ENCODE measurements at places on chromosomes 6 and 20.

DNA sequence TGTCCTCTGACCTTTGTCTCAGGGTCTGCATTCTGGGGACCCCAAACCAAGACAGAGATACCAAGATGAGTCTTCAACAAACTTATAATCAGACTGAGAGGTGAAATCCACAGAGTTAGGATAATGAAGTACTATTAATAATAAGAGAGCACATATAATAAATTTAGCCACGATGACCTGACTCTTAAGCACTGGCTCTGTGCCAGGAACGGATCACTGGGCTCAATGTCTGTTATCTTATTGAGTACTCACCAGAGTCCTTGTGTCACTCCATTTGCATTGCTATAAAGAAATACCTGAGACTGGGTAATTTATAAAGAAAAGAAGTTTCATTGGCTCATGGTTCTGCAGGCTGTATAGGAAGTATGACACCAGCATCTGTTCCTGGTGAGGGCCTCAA lies 18.9 kb upstream of the ITPR3 start:
- DNase-seq: no peak

- no peak for DNase-seq
Measured at GRCh38 chr6:170173335-170173881, 117.5 kb downstream of the DLL1 start.

DNA sequence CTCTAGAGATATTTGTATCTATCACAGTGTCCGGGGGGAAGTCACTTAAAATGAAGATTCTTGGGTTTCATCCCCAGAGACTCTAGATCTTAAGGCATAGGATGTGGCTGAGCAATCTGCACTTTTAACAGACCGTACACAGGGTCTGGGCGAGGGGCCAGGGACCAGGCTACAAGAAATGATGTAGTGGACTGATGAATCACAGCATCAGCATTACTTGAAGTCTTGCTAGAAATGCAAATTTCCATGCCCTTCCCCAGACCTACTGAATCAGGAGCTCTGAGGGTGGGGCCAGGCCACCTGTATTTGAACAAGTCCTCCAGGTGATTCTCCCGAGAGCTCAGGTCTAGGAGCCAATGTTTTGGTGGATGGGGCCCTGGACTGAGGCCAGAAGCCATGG lies 168.4 kb downstream of the DOK5 start:
- no peak for DNase-seq

GRCh38 chr6:159716247-159717096 lies 10.8 kb upstream of the WTAP start:
- no peak for DNase-seq

DNA sequence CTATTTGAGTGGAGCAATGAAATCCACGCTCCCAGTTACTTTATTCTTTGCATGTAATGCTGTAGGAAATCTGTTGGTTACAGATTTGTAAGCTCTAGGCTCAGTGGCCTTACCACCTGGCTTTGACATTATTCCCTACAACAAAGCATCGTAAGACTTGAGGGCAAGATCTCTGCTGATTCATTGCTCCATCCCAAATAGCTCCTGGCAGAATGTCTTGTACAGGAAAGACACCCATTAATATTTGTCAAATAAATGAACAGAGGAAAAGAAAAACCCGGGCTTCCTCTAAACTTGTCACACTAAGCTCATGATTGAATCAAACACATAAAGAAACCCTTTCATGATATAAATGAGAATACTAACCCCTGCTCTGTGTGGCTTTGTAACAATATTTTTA lies 357.5 kb upstream of the RNF217 start:
- DNase-seq: no peak

DNA sequence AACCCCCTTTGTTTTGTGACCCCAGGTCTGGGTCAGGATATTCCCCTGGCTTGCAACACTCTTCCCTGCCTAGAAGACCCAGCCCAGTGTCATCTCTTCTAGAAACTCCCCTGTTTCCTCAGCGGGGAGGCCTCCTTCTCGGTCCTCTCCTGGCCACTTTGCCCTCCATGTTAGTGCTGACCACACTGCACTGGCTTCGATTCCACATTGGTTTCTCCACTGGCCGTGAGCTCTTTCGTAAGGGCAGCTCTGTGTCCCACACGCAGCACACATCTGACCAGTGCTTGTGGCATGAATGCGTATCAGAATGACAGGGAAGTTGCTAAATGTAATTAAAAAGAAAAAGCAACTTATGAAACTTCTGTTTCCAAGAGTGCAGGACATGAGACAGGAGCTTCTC lies 49.4 kb upstream of the FNDC1 start:
- no peak for DNase-seq

All from H9 (cell line).